ENCODE measurements at places on chromosomes 7 and 10. TPM values are rescaled to one million over a fixed set of nuclear protein-coding genes. Genes with fewer than 3 reads are reported as not detected.
A peak's percentile ranks its signal among the peaks of the same experiment; 100 is the strongest.

- DNase-seq, result peak; percentile 39
Measured at GRCh38 chr7:127888411-127888810, 142.8 kb downstream of the LRRC4 start.

- DNase-seq, result peak; percentile 20
Measured at GRCh38 chr7:17946591-17946990, 6.3 kb upstream of the SNX13 start.

GRCh38 chr7:113113912-113114311, 4.4 kb downstream of the SMIM30 start:
- peak; percentile 1 for DNase-seq

DNA sequence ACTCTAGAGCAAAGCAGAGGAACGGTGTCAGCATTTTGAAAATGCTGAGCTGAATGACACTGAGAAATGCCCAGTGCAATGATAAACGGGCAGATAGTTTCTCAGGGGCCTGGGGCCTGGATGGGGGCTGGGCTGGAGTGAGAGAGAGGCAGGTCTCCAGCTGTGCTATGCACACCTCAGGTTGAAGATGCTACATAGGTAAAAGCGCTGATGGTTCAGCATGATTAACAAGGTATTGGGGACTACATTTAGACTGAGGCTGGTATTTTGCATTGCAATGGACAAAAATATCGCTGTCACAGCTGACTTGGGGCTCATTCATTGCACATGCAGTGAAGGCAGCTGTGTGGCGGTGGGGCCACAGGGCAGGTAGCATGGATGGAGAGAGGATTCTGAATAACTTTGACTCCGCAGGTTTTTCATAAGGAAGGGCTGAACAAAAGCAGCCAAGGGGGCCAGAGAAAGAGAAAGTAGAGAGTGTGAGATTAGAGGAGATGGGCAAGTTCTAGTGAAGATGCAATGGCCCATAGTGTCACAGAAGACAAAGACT, 290.8 kb upstream of the ZNF32 start:
- DNase-seq, result no peak

LBX1 gene
- total RNA-seq, result not detected

- DNase-seq, result no peak
Measured at GRCh38 chr7:151352512-151352911, 10.9 kb downstream of the NUB1 start.

- DNase-seq, result no peak
Measured at GRCh38 chr10:86295791-86296190, 70.8 kb downstream of the GRID1 start.

GJC3 gene
- total RNA-seq, result 0.65 TPM

ITIH5 gene
- under 0.01 TPM for total RNA-seq

GRCh38 chr10:97564776-97565175, 7.8 kb upstream of the ANKRD2 start:
- DNase-seq, result no peak

DNA sequence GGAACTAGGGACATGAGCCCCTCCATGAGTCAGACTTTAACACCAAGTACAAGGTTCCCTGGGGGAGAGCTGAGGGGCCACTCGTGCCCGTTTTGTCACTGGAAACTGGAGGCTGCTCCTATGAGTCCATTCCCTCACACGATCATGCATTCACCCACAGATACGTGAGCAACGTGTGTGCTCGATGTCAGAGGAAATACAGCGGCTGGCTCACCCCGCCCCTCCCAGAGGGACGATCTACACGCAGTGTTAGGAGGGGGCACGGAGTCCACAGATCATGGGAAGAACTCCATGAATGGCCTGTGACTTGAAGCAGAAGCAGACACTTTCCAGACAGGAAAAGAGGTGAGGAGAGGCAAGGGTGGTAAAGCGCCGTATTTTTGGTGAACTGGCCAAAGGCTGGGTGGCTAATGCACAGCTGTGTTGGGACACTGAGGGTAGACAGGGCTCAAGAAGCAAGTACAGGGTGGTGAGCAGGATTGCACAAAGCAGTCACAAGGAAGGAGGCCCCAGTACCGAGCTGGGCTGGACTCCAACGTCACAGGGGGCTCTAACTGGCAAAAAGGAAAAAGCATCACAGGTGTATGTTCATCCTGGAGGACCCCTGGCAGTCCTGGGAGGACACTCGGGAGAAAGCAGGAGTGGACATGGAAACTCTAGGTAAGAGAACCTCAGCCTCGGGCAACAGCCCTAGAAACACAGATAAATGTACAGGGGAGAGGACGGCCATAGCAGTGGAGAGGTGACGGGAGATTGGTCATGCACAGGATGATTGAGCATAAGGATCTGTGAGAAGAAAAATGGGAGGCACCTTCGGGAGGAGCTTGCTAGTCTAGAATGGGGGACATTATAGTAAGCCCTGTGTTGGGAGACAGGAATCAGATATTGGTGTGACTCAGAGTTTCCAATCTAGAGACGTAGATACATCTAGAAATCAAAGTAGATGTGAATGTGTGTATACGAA, 41.2 kb downstream of the TNS3 start:
- DNase-seq, result no peak

DNA sequence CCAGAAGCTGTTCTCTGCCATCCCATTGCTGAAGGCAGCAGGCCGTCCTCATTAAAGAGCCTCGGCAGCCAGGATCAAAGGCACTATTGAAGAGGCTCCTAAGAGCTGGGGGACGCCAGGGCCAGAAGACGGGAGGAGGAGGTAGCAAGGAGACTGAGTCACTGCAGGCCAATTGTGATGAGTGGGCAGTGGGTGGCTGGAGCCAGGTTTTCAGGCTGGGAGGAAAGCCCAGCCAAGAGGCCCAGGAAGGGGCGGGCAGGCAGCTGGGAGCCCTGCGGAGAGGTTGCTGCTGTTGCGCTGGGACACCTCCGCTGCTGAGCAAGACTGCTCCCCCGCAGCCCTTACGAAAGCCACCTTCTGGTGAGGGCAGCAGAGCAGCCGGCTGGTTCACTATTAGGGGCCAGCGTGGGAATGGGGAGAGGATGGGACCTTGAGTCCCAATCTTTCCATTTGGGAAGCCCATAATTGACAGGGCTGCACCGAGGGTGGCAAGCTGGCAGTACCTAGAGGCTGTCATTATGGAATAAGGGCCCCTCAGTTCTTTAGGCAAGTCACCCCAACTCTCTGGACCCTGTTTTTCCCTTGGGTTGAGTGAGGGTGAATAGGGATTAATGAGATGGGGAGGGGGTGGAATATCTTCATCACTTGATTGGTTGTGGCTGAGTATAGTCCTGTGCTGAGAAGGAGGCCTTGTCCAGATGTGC, 48.4 kb downstream of the UNC5B start:
- no peak for DNase-seq

GRCh38 chr10:73979809-73980433, 18.0 kb upstream of the VCL start:
- DNase-seq, result no peak

GRCh38 chr7:112782498-112782897, 7.7 kb downstream of the TMEM168 start:
- DNase-seq, result no peak

Measured in lung microvascular endothelial cell (primary cell).